ENCODE measurements at places on chromosomes 12 and 14. TPM values are rescaled to one million over a fixed set of nuclear protein-coding genes. Genes with fewer than 3 reads are reported as not detected.

- no peak for DNase-seq
Measured at GRCh38 chr12:19196959-19197630, 67.6 kb downstream of the PLEKHA5 start.

- DNase-seq = no peak
Measured at GRCh38 chr12:132129007-132129406, 15.1 kb downstream of the DDX51 start.

GRCh38 chr12:1776170-1776921 lies 44.0 kb upstream of the LRTM2 start:
- peak; percentile 87 for DNase-seq

HOXC4 gene
- total RNA-seq = 1.8 TPM

ENDOU gene
- total RNA-seq = not detected
